ENCODE measurements at places on chromosomes 11 and 22. TPM values are rescaled to one million over a fixed set of nuclear protein-coding genes. Genes with fewer than 3 reads are reported as not detected.
A peak's percentile ranks its signal among the peaks of the same experiment; 100 is the strongest.

CASP5 gene
- total RNA-seq = not detected

- no peak for DNase-seq
Observed at GRCh38 chr11:128341280-128342248, 245.8 kb downstream of the ETS1 start.

DNA sequence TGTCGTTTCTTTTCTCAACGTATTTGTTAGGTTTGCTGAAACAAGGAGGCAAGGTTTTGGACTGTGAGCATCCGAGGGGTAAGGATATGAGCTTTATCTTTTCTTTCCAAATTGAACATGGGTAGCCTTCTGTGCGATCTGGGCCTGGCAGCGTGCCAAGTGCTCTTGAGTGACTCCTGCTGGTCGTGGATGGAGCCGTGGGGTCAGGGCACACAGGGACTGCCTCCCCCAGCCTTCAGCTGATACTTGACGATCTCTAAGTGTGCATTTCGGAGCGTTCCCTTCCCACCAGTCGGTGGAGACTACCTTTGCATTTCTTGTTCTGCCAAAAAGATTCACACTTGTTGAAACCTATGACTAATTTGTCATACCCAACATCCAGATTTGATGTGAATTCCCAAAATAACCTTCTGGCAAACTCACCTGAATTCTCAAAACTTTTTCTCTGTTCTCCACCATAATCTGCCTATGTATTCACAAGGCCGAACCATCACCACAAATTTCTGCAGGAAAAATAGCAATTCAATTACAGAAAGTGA, 40.1 kb upstream of the CLMP start:
- peak; percentile 54 for DNase-seq

GRCh38 chr11:102345904-102346303, 1.1 kb upstream of the BIRC2 start:
- DNase-seq = peak; percentile 37

DNA sequence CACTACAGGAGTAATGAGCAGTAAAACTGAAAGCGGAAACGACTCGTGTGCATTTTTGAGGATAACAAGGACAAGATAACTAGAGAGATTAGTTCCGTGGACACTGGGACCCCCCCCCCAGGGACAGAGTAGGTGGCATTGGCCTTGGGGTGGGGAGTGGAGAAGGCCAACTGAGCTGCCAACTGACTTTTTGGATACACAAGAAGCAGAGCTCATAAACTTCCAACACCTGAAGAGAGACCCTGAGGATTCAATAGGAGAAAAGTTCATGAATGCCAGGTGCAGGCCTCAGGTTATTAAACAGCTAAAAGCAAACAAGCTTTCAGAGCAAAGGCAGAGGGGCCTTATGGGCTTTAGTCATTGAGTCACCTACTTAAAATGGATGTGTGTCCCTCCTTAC, 17.6 kb upstream of the PRSS23 start:
- DNase-seq = no peak

- DNase-seq = peak; percentile 96
Observed at GRCh38 chr11:506995-507726, at the start of gene RNH1. Gene RNH1 (minus strand): TSS chr11:507242. CDS start chr11:502162, 5,080 bp downstream.

XRCC6 gene
- 276 TPM for total RNA-seq

OR51E2 gene
- not detected for total RNA-seq

CBLIF gene
- not detected for total RNA-seq

- no peak for DNase-seq
Observed at GRCh38 chr11:132244846-132245245, 874.4 kb downstream of the NTM start.

RIMBP3C gene
- 0.63 TPM for total RNA-seq

- DNase-seq = peak; percentile 51
Observed at GRCh38 chr11:128862908-128863660, 4.0 kb downstream of the KCNJ1 start.

GRCh38 chr22:42080287-42080686, 787 bp downstream of the SMDT1 start:
- DNase-seq = peak; percentile 60

DNA sequence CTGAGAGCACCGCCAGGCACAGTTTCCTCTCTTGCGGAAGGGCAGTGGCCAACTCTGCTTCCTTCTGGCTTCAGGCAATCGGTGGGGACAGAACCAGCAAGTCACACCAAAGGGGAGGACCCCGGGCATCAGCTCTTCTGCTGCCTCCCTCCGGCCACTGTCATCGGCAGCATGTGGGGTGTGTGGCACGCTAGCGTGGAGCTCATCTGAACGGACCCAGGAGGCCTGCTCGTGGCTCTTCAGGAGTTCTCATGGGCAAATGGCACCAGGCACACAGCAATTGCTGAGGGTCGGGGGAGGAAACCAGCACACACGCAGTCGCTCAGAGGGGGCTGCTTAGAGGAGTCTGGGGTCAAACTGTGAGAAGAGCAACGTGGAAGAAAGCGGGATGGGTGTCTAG, 26.9 kb downstream of the B3GAT1 start:
- DNase-seq = no peak

GRCh38 chr11:63882555-63883242, 34.3 kb downstream of the RCOR2 start:
- DNase-seq = no peak

- DNase-seq = no peak
Observed at GRCh38 chr22:44540756-44541670, 43.0 kb upstream of the RTL6 start.

Measured in fibroblast of the aortic adventitia (primary cell).